Activated CD8-positive, alpha-beta T cell treated with anti-CD3 and anti-CD28 coated beads for 36 hours (primary cell): ENCODE measurements at places on chromosomes 6 and 20. TPM values are rescaled to one million over a fixed set of nuclear protein-coding genes. Genes with fewer than 3 reads are reported as not detected.

- DNase-seq = no peak
These were observed 1233.0 kb upstream of the EYS start for GRCh38 chr6:66940003-66940402.

DNA sequence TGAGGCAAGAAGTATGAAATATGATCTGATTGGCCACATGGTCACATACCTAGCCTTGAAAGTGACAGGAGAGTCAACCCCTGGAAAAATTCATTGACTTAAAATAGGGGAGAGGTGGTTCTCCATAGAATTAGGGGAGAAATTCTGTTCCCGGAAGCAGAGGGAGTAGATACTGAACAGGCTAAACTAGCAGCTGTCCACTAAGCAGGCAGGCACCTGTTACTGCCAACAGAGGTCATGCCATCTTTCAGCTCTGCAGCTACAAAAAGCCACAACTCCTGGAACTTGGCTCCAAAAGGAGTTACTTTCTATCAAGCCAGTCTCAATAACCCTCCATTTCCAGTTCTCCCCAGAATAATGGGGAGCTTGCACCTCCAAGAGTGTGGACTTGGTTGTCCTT lies 352.5 kb downstream of the MAFB start:
- DNase-seq = no peak

- DNase-seq = no peak
These were observed 33.7 kb upstream of the EPB41L2 start for GRCh38 chr6:131096786-131097185.

DNA sequence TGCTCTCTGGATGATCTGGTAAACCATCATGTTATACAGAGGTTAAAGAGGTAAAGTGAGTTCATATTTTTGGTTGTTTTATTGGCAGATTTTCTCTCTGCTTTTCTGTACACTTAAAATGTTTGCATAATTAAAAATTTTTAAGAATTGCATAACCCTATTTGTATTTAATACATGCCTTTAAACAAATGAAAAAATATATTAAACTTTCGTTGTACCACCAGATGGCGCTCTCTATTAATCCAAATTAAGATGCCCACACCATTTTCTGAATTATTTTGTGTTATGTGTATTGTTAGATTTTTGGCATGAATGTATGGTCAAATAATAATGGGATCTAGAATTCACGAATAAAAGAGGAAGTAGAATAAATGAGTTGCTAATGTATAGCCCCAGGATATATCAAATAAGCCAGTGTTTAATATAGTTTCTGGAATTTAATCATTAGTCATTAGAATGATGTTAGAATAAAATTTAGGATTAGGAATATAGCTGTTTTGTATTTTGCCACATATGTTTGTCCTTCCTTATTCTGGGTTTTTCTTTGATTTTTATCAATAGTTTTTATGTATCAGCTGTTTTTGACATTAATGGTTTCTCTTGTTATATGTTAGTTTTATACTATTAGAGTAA lies 38.9 kb downstream of the SMAP1 start:
- no peak for DNase-seq

GRCh38 chr6:124026694-124027093 lies 223.0 kb downstream of the NKAIN2 start:
- no peak for DNase-seq

GRCh38 chr20:43840382-43841070 lies 74.1 kb upstream of the TOX2 start:
- peak; percentile 69 for DNase-seq

DNA sequence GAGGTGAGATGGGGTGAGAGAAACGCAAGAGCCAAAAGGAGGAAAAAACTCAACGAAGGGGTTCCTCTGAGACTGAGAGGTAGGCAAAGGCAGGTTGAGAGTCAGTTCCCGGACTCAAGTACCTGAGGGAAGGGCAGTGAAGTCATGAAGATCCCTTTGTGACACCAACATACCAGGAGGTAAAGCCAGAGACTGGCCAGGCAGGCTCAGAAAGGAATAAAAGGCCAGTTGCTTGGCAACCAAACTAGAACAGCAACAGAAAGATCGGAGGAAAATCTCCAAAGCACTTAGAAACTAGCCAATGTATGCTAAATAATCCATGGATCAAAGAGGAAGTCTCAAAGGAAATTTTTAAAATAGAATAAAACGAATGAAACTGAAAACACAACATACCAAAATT lies 209.8 kb upstream of the PROKR2 start:
- no peak for DNase-seq

Gene PARD6B
- total RNA-seq = 6.6 TPM

Gene GPX5
- total RNA-seq = not detected

Gene RALY
- total RNA-seq = 153 TPM
